ENCODE measurements at places on chromosomes 2 and 18.

DNA sequence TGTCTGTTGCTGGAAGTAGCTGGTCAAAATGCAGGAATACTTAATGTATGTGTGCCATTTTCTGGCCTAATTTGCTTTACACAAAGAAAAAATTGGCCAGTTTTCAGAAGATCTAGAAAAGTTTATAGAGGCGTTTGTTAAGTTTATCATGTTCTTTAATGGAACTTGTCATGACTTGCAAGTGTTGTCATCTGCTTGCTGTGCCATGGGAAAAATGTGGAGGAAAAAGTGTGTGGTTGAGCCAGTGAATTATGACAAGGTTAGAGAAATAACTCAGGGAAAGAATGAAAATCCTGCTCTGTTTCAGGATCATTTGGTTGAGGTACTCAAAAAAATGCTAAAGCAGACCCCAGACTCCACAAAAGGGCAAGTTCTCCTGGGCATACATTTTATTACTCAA lies 301.6 kb upstream of the CDH2 start:
- ATAC-seq = no peak
- H3K4me1 ChIP-seq = no peaks in the 10 kb centered on the region
- no peak overlapping the region for H3K4me3 ChIP-seq
- no peaks in the 10 kb centered on the region for H3K27me3 ChIP-seq
- H3K36me3 ChIP-seq = no peaks in the 10 kb centered on the region
- H3K27ac ChIP-seq = no peak overlapping the region

- peak overlapping the region; percentile 90 for H3K27ac ChIP-seq
- H3K27me3 ChIP-seq = no peaks in the 10 kb centered on the region
- peaks cover 90% of the 10 kb centered on the region for H3K4me1 ChIP-seq
- ATAC-seq = peak; percentile 82
- no peaks in the 10 kb centered on the region for H3K36me3 ChIP-seq
- H3K4me3 ChIP-seq = peak overlapping the region; percentile 44
Observed at GRCh38 chr2:227460070-227460485, 11.9 kb upstream of the AGFG1 start.

DNA sequence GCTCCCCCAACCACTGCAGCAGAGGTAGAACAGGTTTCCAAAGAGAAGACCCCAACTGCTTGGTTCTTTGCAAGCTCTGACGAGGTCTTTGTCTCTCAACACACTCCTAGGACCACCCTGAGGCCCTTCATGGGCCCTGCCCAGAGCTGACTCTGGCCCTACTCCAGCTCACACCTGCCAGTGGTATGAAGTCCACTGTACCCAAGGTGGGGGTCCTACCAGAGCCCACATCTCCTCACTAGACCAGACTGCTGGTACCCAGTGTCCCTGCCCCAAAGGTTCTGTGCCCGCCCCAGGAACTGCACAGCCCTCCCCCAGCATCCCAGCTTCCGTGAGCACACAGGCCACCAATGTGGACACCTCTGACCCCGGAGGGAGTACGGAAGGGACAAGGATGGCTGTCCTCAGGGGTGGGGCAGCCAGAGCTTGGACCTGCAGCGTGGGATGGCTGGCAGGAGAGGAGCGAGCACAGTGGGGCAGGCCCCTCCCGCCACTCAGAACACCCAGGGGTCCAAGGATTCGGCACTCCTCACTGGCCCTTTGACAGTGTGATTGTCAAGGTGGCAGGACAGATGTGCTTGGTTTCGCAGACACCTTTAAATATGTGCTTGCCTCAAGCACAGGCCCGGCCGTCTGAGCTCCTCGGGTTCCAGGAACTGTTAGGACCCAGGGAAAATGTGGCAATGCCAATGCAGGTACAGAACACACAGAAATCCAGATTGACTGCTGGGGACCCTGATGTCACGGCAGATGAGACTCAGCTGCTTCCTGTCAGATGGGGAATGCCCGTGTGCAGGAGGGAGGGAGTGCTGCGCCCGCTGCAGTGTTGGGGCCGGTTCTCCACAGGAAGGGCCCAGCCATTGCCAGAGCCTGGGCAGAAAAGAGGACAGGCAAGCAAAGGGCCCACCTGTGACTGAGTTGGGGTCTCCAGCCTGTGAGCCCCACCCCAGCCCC lies 51.2 kb downstream of the MTERF4 start:
- no peak overlapping the region for H3K27ac ChIP-seq
- H3K4me3 ChIP-seq = no peak overlapping the region
- H3K36me3 ChIP-seq = peaks cover 61% of the 10 kb centered on the region
- no peak for ATAC-seq
- H3K27me3 ChIP-seq = no peaks in the 10 kb centered on the region

GRCh38 chr18:76463872-76464271 lies 31.2 kb downstream of the ZNF516 start:
- H3K27me3 ChIP-seq = no peaks in the 10 kb centered on the region
- no peak overlapping the region for H3K27ac ChIP-seq
- H3K4me3 ChIP-seq = no peak overlapping the region
- peaks cover 14% of the 10 kb centered on the region for H3K36me3 ChIP-seq

DNA sequence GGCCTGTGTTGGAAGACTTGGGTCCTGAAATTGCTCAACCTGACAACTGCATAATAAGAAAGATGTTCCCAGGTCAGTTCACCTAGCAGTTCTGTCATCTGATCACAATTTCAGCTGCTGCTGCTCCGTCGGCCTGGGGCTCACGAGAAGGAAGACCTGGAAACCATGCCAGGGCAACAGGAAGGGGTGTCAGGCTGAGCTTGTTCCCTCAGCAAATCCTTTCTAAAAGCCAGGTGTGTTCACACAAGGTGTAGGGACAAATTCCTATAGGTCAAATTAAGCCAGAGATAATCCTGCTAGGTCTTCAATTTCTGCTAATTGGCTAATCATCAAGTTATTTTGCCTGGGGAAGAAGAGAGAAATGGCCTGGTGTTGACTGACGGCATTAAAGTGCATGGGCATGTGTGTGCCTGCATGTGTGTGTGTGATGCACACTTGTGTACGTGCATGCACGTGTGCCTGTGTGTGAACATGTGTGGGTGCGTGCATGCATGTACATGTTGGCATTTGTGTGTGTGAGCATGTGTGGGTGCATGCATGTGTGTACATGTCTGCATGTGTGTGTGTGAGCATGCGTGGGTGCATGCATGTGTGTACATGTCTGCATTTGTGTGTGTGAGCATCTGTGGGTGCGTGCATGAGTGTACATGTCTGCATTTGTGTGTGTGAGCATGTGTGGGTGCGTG lies 178.6 kb downstream of the TMEM18 start:
- no peaks in the 10 kb centered on the region for H3K36me3 ChIP-seq
- H3K27me3 ChIP-seq = peaks cover under 1% of the 10 kb centered on the region
- ATAC-seq = no peak
- no peaks in the 10 kb centered on the region for H3K4me1 ChIP-seq

- H3K4me1 ChIP-seq = no peaks in the 10 kb centered on the region
- no peak for ATAC-seq
- H3K4me3 ChIP-seq = no peak overlapping the region
- no peak overlapping the region for H3K27ac ChIP-seq
Observed at GRCh38 chr18:50427896-50428295, 53.0 kb downstream of the SKA1 start.

DNA sequence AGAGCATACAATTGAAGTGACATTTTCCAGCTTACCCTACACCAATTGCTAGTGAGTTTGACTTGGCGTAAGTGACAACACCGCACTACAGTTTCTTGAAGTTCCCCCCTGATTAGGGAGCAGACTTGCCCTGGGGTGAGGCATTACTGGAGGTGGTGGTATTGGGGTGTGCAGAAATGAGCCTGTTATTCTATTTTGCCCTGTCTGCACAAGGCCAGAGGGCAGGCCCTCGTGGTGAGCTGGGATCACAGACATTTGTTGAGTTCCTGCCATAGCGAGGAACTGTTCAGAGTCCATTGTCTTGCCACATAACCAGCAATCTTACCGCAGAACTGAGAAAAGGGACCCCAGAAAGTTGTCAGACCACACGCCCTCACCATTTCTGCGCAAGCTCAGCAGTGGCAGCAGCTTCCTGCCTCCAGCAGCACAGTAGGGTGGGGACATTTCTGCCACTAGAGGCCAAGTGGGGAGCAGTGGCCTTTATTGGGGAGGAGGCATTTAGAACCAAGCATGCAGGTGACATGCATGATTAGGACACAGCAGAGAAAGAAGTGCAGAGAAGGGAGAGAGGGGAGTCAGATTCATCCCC lies 103.6 kb upstream of the BCL2L11 start:
- no peak overlapping the region for H3K27ac ChIP-seq
- H3K27me3 ChIP-seq = peaks cover 11% of the 10 kb centered on the region
- peaks cover 5% of the 10 kb centered on the region for H3K4me1 ChIP-seq
- no peak overlapping the region for H3K4me3 ChIP-seq

GRCh38 chr2:29528891-29529520 lies 392.4 kb downstream of the ALK start:
- no peak for ATAC-seq
- H3K27me3 ChIP-seq = peaks cover 9% of the 10 kb centered on the region
- H3K4me1 ChIP-seq = no peaks in the 10 kb centered on the region
- H3K27ac ChIP-seq = no peak overlapping the region
- no peak overlapping the region for H3K4me3 ChIP-seq

DNA sequence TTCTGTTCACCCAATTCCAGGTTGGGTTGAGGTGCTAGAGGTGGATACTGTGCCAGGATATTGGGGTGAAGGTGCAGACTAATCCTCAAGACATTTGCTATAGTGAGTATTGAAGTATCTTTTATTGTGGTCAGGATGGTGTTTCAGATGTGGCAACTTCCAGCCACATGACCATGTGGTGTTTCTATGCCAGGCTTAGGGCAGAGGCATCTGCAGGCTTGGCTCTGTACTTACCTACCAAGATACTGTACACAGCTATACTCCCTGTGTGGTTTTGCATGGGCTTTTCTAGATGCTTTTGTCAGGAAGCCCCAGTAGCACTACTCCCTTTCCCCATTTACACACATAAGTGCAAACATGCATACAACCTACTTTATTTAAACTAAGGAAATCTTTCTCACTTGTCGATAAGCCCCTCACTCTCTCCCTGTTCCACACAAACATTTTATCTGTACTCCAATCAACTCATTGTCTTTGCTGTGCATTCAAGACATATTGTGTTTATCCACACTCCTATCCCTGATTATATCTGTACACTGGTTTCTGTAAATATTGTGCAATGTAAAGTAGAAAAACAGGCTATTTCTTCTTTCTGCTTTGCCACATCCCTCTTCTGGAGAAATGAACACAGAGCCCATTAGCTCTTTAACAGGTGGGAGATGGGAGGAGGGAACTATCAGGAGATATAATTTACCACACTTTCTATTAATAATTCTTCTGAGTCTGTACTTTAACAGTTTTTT lies 12.3 kb downstream of the ARL6IP6 start:
- peaks cover 24% of the 10 kb centered on the region for H3K4me1 ChIP-seq
- H3K27me3 ChIP-seq = no peaks in the 10 kb centered on the region
- H3K36me3 ChIP-seq = peaks cover 10% of the 10 kb centered on the region
- no peak overlapping the region for H3K27ac ChIP-seq
- peak; percentile 56 for ATAC-seq
- no peak overlapping the region for H3K4me3 ChIP-seq

DNA sequence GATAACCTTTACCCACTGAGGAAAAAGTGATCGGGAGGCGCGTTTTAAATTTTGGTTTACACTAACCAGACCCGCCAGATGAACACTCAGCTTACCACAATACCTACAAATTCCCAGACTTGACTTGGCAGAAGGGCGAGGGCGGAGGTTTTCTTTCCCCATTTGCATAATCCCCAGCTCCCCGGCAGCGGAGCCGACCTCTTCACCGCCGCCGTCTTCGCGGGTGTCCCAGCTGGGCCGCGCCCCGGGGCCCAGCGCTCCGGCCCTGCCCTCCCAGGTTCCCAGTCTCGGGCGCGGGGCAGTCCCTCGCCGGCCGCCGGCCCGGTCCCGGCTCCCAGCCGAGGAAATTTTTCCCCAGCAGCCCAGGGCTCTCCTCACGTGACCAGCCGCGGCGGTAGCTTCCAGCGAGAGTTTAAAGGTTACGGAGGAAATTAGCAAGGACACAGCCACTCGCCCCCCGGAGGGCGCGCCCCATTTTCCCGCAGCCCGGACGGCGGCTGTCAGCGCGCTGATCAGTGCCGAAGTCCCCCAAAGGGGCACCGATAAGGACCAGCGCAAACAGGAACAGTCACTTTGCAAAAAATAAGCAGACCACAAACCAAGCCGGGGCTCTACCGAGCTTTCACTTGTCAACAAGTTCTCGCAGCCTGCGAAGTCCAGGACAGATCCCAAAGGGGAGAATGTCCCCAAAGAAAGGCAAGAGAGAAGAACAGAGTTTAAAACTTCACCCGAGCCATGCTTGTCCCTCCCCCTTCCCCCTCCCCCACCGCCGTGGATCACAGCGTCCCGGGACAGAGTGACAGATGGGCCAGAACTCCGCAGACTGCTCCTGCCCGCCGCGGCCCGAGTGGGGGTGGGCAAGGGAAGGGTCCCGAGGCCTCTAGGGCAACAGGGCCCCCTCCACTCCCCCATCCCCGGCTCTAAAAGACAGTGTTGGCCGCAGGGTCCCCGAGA lies 1.3 kb upstream of the PRKCE start:
- ATAC-seq = peak; percentile 49
- no peaks in the 10 kb centered on the region for H3K36me3 ChIP-seq
- H3K27ac ChIP-seq = peak overlapping the region; percentile 88
- peak overlapping the region; percentile 88 for H3K4me3 ChIP-seq
- H3K4me1 ChIP-seq = peaks cover 38% of the 10 kb centered on the region
- no peaks in the 10 kb centered on the region for H3K27me3 ChIP-seq

DNA sequence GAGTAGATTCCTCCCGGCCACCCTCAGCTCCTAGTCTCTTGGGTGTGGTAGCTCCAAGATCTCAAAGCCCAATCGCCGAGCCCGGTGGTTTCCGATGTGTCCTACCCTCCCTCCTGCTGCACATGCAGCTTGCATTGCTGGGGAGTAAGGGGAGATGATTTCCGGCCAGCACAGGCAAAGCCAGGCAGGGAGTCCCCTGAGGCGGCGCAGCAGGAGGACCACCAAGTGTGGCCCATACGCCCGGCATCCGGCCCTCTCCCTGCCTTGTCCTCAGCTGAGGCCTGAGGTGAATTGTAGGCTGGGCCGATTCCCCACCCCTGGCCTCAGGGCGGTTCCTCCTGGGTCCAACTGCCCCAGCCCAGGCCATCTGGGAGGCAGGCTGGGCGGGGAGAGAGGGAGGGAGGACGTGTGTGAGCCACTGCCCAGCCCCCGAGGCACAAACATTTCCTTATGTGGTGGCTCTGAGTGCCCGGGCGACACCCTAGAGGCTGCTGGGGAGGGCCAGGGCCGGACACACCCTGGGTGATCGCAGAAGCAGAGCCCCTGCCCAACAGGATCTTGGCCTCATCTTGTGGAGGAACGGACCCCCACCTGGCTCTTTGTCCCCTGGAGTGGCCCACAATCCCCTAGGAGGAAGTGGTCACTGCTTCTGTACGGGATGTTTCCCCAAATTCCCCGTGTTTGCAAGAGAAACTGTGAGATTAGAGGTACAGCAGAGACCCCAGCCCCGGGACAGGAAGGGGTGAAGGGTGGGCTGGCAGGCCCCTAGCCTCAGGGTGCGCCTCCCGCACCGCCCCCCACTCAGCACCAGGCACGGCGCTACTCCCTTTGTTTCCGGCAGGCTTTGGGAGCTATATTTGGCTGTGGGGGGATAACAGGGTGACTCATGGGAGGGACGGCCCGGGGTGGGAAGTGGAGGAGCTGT lies 41.9 kb upstream of the PTMA start:
- peak; percentile 74 for ATAC-seq
- H3K36me3 ChIP-seq = no peaks in the 10 kb centered on the region
- peak overlapping the region; percentile 94 for H3K4me3 ChIP-seq

- no peaks in the 10 kb centered on the region for H3K36me3 ChIP-seq
- H3K4me3 ChIP-seq = no peak overlapping the region
- no peak overlapping the region for H3K27ac ChIP-seq
- H3K4me1 ChIP-seq = peaks cover 14% of the 10 kb centered on the region
- H3K27me3 ChIP-seq = peaks cover 3% of the 10 kb centered on the region
Observed at GRCh38 chr2:6103949-6104348, 411.8 kb downstream of the SOX11 start.
